Stimulated activated CD4-positive, alpha-beta T cell treated with anti-CD3 and anti-CD28 coated beads, Interleukin-4, amount 100 ng/mL, for 48 hours (primary cell): ENCODE measurements at places on chromosomes 1 and 21.

DNA sequence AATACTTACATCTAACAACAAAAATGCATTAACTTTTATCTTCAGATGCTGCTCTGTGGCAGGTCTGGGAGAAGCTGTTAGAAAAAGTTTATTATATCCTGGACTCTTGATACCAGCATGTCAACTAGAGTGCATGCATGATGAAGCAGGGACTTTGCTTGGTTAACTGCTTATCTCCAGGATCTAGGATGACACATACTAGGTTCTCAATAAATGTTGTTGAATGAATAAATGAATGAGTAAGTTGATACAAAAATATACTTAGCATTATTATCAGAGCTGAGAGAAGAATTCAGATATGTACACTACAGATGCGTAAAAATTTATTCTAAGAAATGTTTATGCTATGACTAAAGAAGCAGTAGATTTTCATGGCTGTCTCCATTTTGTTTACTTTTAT is 304.3 kb downstream of the LTN1 start:
- no peak for DNase-seq

DNA sequence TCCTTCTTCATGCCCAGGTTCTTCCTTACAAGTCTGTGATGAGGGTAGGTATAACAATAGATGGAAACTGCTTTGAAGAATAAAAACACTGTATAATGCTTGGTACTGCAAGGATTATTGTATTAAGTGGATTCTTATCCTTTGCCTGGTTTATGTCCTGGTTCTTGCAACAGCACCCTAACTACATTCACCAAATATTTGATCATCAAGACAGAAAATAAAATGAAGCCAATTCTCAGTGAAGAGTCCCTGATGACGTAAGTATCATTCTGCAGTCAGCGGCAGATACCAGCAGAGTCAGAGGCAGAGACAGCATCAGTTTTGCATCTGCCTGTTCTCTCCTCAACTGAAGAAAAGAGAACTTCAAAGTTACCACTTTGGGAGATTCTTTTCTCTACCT is 19.7 kb downstream of the ARHGEF11 start:
- no peak for DNase-seq

DNA sequence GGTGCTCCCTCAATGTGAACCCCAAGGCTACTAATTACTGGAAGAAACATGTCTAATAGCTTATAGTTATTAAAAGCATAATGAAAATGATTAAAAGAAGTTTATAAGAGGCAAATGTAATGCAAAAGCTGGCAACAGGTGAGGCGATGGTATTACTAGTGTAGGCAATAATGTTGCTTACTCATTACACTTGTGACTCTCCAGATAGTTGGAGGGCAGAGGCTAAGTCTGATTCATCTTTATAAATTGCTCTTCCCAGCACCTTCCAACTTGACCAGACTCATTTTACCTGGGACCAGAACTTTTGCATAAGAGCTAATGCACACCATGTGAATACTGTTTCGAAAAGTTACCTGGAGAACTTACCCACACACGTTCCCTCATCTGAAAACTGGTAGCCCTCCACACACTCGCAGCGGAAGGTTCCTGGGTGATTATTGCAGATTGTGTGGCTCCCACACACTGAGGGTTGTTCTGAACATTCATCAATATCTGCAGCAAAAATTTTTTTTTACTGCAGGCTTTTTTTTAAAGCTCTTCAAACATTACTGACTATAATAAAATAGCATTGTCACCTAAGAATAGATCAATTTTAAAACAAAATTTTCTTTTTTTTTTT is 48.0 kb downstream of the NID1 start:
- no peak for DNase-seq

DNA sequence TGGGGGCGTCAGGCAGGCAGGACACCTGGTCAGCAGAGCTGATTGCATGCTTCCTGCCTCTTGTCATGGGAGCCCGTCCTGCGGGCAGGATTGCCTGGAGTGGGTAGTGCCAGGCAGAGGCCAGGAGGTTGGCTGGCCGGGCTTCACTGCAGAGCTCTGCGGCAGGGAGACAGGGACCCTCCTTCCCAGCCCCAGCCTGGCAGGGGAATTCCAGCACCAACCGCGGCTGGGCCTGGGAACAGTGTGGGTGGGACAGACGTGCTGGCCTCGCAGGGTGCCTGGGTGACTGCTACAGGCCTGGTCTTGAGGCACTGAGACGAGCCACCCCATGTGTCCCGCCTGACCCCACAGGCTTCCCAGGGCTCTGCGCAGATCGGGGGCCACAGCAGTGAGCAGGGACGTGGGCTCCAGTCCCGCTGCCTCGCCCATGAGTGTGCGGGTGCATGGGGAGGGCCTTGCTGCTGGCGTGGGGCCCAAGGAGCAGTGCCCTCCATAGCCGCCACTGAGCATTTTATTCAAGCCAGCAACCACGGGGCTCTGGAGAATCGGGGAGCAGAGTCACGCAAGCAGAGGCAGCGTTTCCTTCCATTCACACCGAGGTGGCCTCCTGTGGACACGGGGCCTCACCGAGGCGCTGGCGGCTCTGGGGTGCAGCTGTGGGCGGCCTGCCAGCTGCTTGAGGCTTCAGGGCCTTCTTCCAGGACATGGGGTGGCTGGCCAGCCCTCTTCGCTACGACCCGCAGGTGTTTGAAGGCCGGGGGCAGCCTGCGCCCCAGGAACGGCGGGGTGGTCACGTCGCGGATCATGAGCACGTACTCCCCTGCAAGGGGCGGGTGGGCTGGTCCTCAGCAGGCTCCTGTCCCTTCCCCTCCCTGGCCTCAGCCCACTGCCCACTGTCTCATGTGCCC is 70.3 kb downstream of the MORN1 start:
- no peak for DNase-seq

GRCh38 chr1:180309338-180309737 is 79.3 kb downstream of the LHX4 start:
- DNase-seq: no peak
